ENCODE measurements at places on chromosomes 16 and 17.
A peak's percentile ranks its signal among the peaks of the same experiment; 100 is the strongest.

GRCh38 chr17:63405020-63405419, 41.1 kb downstream of the CYB561 start:
- DNase-seq = no peak

DNA sequence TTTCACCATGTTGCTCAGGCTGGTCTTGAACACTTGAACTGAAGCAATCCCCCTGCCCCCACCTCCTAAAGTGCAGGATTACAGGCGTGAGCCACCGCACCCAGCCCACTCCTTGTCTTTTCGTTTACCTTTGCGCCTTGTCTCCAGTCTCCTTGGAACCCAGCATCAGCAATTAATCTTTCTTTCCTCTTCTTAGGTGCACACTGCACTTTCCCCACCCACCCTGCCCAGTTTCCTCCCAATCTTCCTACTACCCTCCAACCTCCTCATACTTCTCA, 1.5 kb upstream of the CLDN7 start:
- DNase-seq = no peak

- DNase-seq = peak; percentile 33
These were observed 23.0 kb downstream of the SMTNL2 start for GRCh38 chr17:4607261-4607741.

GRCh38 chr16:23509782-23510163, 521 bp downstream of the GGA2 start:
- DNase-seq = no peak

DNA sequence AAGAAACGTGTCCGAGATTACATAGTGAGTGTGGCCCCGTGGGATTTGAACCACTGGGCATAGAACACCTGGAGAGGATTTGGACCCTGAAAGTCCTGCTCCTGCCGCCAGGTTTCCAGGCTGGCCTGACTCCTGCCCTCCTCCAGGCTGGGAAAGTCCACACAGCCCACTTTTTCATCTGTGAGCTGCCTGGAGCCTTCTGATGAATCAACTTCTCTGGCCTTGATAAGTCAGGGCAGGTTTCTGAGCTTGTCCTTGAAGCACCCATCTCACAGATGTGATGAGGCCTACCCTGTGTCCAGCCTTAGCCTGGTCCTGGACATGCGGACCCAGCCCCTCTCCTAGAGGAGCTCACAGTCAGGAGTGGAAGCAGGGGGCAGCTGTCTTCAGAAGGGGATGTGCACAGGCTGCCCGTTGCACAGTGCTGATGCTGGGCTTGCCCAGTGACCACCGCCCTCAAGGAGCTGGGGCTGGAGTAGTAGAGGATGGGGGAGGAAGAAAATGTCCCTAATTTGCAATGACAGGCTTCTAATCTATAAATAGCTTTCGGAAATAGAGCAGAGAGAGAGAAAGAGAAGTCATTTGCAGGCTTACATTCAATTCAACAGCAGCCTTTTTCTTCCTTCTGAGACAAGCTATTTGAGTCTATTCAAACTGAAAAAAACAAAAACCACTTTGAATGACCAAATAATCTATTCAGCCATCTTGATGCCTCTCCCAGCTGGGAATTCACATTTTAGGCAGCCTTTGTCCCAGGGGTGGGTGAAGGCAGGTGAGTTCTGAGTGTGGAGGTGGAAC, 73.5 kb upstream of the DNAJA2 start:
- DNase-seq = no peak

- no peak for DNase-seq
These were observed 17.8 kb downstream of the USP31 start for GRCh38 chr16:23131436-23131835.

GRCh38 chr17:62919388-62919787, 46.6 kb upstream of the TANC2 start:
- no peak for DNase-seq

DNA sequence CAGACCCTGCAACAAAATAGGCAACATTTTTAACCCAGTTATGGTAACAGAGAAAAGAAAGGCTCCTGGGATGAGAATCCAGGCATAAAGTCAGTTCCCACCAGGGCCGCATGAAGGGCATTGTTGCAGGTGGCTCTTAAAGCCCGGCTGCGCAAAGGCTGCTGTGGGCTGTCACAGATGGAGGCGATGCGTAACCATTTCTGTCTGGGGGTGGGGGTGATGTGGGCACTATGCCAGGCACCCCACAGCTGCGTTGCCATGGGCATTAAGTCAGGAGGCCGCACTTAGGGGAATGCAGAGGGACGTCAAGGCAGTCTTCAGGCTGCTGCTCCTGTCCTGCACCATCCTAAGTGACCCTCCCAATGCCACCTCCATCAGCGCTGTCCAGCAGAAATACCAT, 228.4 kb downstream of the CPPED1 start:
- DNase-seq = no peak

GRCh38 chr16:67428146-67428731, 2.7 kb upstream of the HSD11B2 start:
- peak; percentile 92 for DNase-seq

- DNase-seq = no peak
These were observed 62.2 kb downstream of the SRCIN1 start for GRCh38 chr17:38543403-38544174.

DNA sequence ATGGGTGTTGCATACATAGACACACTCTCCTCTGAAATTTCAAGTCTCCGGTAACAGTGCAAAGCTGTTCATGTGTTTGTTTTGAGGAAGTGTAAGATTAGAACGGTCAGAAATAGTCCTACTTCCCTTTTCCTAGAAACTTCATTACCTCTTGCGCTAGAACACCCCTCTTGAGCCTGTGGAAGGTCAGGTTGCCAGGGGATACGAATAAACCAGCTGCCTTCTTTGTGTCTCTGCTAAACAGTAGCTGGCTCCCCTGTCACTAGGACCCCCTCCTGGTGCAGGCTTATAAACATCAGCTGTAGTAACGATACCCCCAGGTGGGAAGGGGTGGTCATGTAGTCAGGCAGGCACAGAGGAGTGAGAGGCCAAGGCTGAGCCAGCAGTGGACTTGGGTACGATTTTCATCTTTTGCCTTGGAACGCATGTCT, 113.4 kb upstream of the RCVRN start:
- DNase-seq = no peak

- no peak for DNase-seq
These were observed 233.1 kb downstream of the CBLN1 start for GRCh38 chr16:49048557-49048956.

- no peak for DNase-seq
These were observed 37.1 kb downstream of the KNOP1 start for GRCh38 chr16:19680881-19681340.

DNA sequence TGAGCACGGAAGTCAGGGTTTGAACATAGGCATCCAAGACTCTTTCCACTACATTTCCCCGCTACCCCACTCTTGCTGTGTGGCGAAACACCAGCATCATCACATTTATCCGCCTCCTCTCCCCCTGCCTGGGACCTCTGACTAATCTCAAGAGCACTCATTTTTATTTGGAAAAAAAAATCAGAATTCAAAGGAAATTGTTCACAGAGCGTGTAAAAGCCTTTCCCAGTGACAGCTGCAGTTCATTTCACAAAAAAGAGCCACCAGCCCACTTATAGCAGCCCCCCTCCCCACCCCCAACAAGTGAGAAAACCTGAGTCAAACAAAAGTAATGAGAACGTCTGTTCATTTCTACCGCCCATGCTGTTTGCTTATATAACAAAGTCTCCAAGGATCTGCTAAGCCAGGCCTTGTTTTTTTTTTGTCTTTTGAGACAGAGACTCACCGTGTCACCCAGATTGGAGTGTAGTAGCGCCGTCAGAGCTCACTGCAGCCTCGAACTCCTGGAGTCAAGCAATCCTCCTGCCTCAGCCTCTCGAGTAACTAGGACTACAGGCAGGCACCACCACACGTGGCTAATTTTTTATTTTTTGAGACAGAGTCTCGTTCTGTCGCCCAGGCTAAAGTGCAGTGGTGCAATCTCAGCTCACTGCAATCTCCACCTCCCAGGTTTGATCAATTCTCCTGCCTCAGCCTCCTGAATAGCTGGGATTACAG, 48.3 kb upstream of the HAPSTR1 start:
- DNase-seq = no peak

- DNase-seq = no peak
These were observed 193.5 kb upstream of the KIF2B start for GRCh38 chr17:53629188-53629587.

DNA sequence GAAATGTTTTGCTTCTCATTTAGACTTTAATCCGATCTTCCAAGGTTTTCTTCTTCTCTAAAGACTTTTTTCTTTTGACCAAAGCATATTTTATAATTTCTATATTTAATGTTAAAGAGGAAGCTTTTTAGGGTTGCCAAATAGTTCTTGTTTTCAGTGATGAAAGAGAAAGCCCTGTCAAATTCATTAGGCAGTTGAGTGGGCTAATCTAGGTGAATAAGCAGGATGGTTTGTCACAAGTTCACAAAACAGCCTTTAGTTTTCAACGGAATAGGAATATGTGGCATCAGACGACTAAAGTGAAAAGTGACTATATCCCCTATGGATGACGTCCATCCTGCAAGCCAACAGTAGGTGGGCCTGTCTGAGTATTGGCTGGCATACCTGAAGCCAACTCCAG, 118.8 kb downstream of the NLK start:
- DNase-seq = no peak

GRCh38 chr17:27776882-27777624, 23.3 kb downstream of the NOS2 start:
- DNase-seq = no peak

GRCh38 chr17:77556383-77557061, 402.0 kb upstream of the TNRC6C start:
- DNase-seq = no peak

DNA sequence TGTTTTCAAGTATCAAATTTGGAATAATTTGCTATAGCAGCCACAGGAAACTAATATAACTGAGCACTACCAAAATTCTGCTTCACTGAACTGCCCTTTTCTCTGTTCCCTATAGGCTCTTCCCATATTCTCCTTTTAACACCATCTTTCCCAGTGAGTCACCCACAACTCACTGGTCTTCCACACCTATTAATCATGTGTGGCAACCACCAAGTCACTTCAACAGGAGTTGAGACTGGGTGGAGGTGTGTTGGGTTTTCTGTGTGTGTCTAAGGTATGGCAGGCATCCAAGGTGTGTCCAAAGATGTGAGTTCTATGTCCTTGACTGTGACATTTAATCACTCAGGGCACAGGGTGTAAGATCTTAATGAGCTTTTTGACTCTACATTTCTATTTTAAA, 610.0 kb upstream of the CDH11 start:
- DNase-seq = no peak

DNA sequence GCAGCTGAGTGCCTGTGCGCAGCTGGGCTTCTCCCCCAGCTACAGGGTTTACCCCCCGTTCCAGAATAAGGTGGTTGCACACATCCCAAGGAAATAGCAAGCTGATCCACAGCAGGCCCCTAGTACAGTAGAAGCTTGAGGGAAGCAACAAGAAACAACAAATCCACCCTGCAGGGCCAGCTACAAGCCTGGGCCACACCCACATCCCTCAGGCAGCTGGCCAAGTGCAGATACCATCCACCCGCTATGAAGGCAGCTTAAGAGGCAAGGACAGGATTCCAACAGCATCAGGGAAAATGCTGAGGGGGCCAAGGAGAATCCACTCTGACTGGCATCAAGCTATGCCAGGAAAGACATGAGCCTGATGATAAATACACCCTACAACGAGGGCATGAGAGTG, 66.9 kb upstream of the RCVRN start:
- DNase-seq = no peak

DNA sequence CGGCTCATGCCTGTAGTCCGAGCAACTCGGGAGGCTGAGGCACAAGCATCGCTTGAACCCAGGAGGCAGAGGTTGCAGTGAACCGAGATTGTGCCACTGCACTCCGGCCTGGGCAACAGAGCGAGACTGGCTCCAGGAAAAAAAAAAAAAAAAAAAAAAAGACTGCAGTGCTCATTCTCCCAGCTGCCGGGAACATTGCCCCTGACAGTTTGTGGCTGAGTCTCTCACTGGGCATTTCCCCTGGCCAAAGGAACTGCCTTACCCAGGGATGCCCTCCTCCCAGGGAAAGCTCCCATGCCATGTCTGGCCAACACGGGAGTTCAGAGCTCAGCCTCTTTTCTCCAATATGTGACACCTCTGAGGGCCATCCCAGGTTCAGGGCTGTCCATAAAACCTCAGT, 21.3 kb upstream of the USP10 start:
- no peak for DNase-seq

DNA sequence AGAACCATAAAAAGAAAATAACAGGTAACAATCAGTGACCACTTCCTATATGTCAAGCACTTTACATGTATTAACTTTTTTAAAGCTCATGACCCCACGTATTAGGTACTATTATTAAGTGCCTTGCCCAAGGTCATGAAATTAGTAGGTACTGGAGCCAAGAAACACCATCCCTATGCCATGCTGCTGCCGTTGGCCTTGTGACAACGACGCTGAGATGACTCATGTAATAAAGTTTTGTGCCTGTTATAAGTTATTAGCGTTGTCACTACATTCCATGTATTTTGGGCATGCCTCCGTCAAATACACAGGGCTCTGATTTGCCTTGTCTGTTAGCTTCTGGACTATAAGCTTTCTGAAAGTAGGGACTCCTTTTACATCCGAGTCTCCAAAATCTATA, 1.4 kb downstream of the BBS2 start:
- no peak for DNase-seq

- DNase-seq = no peak
These were observed 25.7 kb downstream of the ARHGAP17 start for GRCh38 chr16:24989494-24989893.

DNA sequence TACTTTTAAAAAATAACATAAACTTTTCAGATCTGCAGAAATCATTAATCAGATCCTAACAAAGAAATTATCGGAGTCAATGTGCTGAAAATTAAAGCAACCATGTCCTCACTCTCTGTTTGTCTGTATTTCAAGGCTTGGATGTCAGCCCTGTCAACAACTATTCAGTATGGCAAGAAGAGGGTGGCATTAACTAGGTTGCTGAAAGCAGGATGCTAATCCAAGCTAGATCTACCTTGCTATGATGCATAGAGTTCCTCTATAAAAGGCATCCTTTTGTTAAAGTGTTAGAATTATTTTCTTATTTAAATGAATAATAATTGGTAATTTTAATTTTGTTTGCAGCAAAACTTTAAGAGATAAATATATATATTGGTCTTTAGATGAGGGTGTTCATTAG, 800.8 kb downstream of the CDH11 start:
- no peak for DNase-seq

GRCh38 chr17:48816438-48816773, 623 bp downstream of the TTLL6 start:
- no peak for DNase-seq

DNA sequence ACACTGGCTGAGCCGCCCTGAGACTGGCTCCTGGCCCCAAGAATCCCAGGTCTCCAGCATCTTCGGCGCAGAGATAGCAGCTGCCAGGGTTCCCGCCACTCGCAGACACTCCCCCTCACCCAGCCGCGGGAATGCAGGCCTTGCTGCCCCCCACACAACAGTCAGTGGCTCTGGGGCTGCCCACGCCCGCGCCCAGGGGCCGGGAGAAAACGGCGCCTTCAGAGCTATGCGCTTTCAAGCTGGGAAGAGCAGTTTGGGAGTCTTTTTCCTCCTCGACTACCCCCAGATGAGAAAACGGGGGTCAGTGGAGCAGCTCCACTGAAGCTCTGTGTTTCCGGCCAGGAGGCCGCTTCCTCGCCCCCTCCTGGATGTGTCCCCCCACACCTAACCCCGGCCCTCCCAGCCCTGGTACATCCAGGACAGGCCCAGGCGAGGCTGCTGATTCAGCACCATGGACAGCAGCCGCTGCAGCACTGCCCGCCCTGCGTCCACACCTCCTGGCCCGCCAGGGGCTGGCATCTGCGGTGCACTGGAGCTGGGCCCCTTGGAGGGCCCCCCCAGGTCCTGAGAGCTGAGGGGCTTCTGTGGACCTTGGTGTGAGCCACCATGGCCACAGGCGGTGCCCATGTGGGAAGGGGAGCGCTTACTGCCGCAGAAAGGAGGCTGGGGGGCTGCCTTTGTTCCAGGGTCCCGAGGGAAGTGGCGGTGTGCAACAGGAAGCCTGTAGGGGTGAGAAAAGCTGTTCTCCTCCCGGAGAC, 35.7 kb downstream of the CACNA1H start:
- peak; percentile 77 for DNase-seq

Measured in H9 (cell line).